ENCODE measurements at places on chromosomes 2 and 18.

GRCh38 chr2:19929226-19929625 lies 27.4 kb upstream of the TTC32 start:
- DNase-seq = no peak

DNA sequence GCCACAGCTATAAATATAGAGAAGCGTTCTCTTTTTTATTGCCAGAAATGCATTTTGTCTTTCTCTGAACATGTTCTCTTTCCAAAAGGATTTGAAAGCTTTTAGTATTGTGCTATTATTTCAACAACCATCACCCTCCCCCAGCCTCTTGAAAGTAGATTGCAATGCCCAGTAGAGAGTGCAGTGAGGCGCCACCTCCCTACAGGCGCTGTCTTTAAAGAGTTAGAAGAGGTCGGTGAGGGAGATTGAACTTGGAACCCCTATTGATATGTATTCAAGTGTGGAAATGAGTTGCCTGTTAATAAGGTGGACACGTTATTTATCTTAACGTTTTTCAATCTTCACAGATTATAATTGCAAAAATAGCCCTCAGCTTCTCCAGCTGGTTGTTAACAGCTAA lies 360.3 kb downstream of the LRP1B start:
- DNase-seq = no peak

GRCh38 chr2:134783912-134784311 lies 54.5 kb upstream of the ACMSD start:
- DNase-seq = no peak

GRCh38 chr2:15701341-15701907 lies 109.8 kb downstream of the DDX1 start:
- no peak for DNase-seq

- no peak for DNase-seq
Measured at GRCh38 chr2:70854411-70854810, 18.8 kb upstream of the CD207 start.

DNA sequence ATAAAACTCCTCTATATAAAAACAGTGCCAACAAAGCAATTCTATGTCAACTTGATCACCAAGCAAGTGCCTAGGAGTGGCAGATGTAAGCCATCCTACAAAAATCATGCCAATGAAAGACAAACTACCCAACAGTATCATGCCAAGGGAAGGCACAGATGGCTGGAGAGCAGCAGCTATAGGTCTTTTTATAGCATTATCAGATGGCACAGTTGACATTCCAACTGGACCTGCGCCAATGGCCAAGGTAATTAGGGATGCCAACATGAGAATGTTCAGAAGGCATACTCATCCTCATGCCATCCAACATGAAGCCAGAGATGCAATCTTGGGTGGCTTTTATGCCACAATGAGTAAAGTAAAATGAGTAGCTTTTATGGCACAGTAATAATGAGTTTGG lies 237.3 kb downstream of the OTX1 start:
- no peak for DNase-seq

GRCh38 chr18:74654638-74655037 lies 57.0 kb downstream of the ZNF407 start:
- DNase-seq = peak; percentile 34

- no peak for DNase-seq
Measured at GRCh38 chr2:174821628-174822027, 57.4 kb upstream of the CHRNA1 start.

GRCh38 chr2:43540021-43540779 lies 55.6 kb downstream of the THADA start:
- peak; percentile 85 for DNase-seq

- peak; percentile 14 for DNase-seq
Measured at GRCh38 chr2:234722176-234722575, 225.3 kb upstream of the ARL4C start.

DNA sequence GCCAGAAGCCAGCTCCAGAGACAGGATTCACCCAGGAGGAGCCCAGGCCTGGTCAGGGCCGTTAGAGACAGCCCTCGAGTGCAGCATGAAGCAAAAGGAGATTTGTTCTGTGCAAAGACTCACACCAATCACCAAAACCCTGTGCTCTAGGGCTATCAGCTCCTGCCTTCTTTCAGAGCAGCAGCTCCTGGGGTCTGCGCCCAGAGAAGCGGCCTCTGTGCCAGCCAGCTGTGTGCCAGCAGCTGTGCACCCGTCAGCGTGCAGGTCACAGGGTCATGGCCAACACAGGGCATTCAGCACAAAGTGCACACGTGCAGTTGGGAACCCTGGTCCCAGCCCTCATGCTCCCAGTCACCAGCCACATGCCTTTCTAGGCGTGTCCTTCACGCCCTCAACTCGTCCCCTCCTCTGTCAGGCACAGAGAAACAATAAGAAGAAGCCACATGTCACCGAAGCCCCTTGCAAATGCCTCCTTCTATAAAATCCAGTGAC lies 49.3 kb downstream of the ZNF516 start:
- no peak for DNase-seq

DNA sequence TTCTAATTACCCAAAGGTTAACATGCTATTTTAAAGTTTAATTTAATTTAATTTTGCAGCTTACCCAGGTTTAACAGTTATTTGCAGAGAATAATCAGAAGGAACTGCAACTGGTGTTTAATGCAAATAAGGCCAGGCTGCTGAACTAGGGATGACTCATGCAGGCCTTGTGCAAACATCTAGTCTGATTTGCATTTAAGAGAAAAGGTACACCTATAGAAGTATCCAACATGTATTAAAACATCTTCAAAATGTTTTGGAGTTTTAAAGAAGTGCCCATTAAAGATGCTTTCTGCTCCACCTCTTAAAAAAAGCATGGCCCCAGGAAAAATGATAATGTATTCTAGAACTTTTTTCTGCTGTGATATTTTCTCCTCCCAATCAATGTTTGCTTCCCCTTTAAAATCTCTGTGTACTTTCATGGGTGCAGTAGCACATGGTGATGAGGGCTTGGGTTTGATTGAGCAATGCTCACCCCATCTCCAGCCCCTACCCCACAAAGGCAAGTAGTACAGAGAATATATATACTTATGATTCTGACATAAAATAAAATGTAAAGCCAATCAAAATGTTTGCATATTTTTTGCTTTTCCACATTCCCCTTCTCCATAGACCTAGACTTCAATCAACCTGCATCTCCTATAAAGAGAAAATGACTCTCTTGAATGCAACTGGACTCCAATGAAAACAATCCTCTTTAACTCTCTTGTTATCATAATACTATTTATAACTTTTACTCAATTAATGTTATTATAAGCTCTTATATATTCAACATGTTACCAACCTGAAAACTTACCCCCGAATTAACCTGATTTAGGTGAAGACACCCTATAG lies 54.1 kb downstream of the ATP8B1 start:
- peak; percentile 58 for DNase-seq

DNA sequence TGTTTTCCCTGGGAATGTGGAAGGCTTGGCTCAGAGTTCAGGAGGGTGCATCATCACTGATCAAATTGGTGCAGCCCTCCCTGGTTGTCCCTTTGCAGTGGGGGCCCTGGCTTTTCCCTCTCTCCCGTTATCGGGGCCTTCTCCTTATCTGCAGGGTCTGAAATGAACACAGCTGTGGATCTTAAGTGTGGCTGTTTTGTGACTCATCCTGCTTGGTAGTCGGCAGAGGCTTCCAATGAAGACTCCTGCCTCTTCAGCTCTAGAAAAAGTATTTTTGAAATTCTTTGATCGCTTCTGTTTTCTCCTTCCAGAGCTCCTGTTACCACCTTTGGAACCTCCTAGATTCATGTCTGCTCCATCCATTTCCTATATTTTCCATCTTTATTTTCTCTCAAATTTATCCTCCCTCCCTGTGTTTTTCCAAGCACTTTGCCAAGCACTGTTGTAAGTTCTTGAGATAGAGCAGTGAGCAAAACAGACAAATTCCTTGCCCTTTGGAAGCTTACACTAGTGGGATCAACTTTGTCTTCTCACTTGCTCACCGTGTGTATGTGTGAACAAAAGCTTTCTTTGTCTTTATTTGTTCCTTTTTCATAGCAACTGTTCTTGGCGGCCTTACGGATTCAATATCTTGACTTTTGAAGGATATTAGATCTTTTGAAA lies 45.7 kb downstream of the RALB start:
- DNase-seq = peak; percentile 80

GRCh38 chr18:12470382-12471075 lies 62.8 kb downstream of the PRELID3A start:
- peak; percentile 20 for DNase-seq

- no peak for DNase-seq
Measured at GRCh38 chr2:60303680-60304079, 249.8 kb downstream of the BCL11A start.

DNA sequence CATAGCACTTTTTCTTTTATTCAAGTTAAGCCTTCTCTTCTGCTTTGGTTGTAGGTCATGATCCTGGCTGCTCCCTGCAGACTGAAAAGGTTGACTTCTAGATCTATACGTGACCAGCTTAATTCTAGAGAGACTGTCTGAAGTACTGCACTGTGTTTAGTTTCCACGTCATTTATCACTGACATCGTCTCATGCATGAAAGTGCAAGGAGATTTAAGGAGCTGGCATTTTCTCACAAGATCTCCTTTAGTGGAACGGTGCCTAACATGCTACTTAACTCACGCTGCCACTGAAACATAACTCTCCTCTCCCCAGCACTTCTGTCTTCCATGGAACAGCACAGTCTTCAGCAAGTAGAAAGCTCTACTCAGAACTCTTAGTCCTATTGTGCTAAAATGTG lies 583.0 kb upstream of the KLHL29 start:
- DNase-seq = no peak

GRCh38 chr2:230636684-230637271 lies 75.9 kb upstream of the CAB39 start:
- no peak for DNase-seq

DNA sequence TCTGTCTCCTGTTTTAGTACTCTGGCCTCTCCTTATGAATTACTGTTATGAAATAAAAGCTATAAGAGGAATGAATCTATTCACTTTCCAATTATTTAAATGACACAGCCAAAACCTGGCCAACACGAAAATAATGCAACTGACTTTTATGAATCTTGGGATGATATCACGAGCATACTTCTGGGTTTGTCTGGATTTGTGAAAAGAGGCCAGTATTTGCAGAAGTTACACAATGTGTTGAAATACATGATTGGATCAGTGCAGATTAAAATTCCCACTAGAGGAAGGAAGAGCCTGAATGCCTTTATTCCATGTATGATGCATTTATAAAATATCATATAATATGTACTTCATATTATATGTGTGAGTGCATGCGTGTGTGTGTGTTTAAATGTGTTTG lies 418.2 kb downstream of the GRB14 start:
- DNase-seq = peak; percentile 3

- no peak for DNase-seq
Measured at GRCh38 chr2:113178069-113178746, 4.4 kb downstream of the PSD4 start.

GRCh38 chr2:118830118-118830517 lies 17.3 kb downstream of the EN1 start:
- DNase-seq = no peak

DNA sequence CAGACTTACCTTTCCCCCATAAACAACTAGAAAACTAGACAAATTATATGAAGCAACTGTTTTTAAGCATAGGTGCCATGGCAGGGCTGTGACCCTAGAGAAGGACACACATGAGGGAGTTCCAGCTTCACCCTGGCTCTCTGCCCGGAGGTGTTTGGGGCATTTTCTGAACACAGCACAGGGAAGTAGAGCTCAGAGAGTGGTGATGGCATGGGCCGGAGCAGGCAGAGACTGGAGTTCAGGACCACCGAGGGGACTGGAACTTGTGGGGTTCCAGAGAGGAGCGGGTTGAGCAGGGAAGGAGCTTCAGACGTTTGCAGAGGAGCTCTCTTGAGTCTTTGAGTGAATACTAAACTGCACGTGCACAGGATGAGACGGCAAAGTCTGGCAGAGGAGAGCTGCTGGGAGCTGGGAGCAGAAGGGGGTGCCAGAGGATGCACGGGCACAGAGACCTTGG lies 26.5 kb upstream of the KLF11 start:
- no peak for DNase-seq

GRCh38 chr2:28415010-28415409 lies 22.4 kb downstream of the FOSL2 start:
- DNase-seq = no peak

GRCh38 chr2:196263181-196263747 lies 91.9 kb upstream of the STK17B start:
- peak; percentile 83 for DNase-seq

DNA sequence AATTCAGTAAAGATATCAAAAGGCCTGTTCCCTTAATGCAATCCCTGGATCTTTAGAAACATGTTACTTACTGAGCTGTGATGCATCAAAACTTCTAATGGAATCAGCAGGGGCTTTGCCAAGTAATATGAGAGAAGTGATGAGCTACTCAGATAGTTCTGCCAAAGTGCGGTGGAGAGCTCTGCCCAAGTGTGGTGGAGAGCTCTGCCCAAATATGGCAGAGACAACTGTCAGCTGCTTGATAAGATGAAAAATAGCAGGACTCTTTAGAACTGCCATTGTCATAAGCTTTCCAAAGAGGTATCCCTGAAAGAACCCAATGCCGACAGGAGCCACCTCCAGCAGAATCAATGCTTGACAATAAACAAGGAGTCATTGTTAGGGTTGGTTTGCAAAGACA lies 167.9 kb upstream of the SLC39A10 start:
- no peak for DNase-seq

- DNase-seq = peak; percentile 96
Measured at GRCh38 chr2:49251766-49252165, 97.5 kb upstream of the FSHR start.

- DNase-seq = no peak
Measured at GRCh38 chr2:111186933-111187332, 66.2 kb downstream of the BCL2L11 start.

GRCh38 chr2:204177977-204178522 lies 241.5 kb downstream of the ICOS start:
- DNase-seq = peak; percentile 10

- peak; percentile 15 for DNase-seq
Measured at GRCh38 chr18:41965634-41966255, 10.7 kb downstream of the PIK3C3 start.

DNA sequence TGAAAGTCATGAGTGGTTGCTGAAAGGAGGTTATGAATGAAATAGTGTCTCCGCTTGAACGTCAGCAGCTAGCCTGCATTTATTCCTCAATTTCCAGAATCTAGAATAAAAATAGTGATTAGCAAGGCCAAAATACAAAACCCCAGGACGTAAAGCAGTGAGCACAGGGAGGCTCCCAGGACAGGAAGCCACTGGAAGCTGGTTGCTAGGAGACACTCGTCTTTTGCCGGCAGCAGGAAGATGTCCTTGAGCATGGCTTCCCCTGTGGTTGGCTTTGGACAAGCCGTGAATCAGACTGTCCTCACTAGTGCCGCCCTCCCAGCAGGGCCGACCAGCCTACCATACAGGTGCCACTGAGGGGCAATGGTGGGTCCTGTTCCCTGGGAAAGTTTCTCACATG lies 374.4 kb downstream of the MTX2 start:
- DNase-seq = peak; percentile 76

Data from amniotic epithelial cell (primary cell).